ENCODE measurements at places on chromosomes 1 and 21.
A peak's percentile ranks its signal among the peaks of the same experiment; 100 is the strongest.

- DNase-seq = peak; percentile 6
These were observed 256.6 kb downstream of the CTH start for GRCh38 chr1:70667494-70668170.

DNA sequence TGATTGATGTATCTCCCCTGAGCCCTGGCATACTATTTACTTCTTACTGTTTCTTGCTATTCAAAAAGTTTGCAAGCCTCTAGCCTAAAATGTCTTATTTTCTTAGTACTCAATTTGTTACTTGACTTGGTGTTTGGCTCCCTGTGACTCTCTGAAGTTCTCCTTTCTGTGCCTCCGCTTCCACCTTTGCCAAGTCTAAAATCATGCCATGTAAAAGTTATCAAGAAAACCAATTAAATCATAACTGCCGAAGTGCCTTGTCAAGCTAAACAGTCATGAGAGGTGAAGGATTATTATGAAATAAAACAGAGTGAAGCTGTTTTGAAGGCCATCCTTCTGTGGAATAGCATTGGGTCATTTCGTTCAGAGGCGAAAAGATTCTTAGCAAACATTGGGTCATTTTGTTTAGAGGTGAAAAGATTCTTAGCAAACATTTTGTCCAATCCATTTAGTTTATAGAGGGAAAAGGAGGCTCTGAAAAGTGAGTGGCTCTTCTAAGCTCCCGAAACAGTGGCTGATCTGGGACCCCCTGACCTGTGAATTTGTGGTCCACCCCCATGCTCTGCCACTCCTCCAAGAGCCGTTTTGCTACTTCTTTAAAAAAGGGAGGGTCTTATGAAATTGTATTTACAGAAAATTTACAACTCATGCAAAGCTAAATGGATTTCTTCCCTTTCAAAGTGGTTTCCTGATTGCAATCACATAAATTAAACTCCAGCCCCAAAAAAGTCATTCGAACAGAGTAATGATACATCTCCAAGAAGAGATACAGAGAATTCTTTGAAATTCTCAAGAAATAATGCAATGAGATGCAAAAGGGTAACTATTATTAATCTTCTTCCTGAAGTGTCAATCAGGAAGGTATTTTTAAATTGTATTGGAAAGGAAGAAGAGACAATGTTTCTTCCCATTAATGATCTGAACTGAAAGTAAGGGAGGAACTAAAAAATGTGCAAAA lies 141.4 kb downstream of the RUNX1 start:
- DNase-seq = no peak

GRCh38 chr1:76229279-76230005 lies 154.9 kb downstream of the ST6GALNAC3 start:
- DNase-seq = no peak

DNA sequence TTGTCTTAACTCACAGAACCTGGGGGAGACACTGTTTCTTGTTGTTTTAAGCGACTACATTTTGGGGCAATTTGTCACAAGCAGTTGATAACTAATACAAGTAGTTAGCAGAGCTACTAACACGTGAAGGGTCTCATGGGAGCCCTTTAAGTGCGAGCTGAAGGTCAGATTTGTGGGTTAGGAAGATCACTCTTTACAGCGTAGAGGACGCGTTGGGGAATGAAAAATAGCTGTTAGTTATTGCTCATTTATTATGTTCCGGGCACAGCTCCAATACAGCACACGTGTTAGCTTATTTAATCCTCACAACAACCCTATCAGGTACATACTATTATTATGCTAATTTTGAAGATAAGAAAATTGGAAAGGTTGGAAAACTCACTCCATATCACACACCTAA lies 95.9 kb downstream of the ACTL8 start:
- no peak for DNase-seq

DNA sequence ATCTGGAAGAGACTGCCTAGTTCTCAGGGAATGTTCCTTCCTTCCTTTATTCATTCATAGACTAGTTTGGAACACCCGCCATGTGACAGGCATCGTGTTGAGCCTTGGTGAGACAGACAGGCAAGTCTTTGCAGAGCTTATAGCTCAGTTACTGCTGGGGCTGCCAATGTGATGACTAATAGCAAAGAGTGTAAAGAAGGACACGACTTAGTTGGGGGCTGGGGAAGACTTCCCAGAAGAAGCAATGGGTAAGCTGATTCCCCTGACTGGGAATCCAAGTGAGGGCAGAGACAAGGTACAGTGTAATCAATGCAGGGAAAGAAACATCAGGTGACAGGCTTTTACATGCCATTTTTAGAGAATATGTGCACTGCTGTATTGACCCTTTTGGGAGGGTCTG lies 51.2 kb downstream of the TENT5C start:
- peak; percentile 84 for DNase-seq

DNA sequence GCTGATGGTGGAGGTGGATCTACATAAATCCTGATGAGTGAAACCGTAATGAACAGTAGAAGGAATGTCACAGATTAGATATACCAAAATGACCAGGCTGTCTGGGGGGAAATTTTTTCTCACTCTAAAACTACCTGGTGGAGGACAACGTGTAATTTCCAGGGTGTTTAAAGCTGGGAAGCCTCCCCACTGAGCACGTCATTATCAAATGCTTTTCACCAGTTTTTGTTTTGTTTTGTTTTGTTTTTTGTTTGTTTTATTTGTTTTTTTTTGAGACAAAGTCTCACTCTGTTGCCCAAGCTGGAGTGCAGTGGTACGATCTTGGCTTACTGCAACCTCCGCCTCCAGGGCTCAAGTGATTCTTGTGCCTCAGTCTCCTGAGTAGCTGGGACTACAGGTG lies 11.6 kb downstream of the AGPAT3 start:
- DNase-seq = no peak

DNA sequence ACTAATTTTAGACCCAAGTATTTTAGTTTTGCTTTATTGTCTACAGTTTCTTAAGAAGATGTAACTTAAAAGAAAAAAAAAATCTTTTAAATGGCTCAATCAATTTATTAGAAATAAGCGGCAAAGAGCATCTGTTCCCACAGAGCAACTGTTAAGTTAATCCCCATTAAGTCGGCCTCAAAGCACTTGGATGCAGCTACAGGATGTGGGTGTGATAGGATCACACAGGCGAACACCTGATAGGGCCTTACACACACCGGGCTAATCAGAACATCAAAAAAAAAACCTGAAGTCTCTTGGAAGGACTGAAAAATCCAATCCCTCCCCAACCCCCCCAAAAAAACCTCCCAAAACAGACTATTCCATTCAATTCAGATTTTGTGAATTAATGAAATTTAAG lies 23.0 kb downstream of the APP start:
- DNase-seq = no peak

DNA sequence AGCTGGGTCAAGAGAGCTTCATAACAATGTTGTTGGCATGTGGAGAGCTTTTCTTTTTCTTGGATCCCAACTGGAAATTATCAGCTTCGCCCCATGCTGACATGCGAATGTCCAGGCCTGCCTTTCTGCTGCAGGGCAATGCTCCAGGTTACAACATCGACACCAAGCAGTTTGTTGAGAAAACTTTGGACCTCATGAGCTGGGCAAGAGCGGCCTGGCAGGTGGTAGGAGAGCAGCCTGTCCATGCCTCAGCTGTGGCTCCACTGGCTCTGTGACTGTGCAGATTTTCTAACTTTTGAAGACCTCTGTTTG lies 41.4 kb downstream of the MTARC1 start:
- no peak for DNase-seq

DNA sequence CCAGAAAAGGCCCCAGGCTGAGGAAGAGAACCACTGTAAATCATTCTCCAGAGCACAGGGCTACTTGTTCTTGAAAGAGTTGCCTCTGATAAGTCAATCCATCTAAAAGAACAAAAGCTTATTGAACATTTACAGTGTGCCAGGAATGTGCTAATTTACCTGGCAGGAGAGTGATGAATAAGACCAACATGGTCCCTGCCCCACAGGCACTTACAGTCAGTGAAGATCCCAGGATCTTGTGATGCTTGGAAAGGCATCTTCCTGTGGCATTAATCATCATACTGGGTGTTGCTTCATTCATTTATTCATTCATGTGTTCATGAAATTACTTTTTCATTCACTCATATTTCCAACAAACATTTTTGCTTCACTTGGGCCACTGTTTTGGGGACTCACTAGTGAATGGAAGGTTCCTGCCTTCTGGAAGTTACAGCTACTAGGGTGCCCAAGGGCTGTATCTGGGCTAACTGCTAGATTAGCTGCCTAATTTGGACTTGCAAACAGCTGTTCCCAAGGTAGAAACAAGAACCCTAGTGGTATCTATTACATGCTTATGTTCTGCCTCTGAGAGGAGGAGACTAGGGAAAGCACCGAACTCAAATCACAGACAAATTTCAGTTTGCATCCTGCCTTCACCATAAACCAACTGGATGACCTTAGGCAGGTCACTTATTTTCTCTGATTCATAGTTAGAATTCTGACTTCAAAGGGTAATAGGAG lies 133.5 kb downstream of the CLIC6 start:
- no peak for DNase-seq

- no peak for DNase-seq
These were observed 24.7 kb downstream of the CD34 start for GRCh38 chr1:207886227-207886626.
